ENCODE measurements at places on chromosomes 3 and 15. TPM values are rescaled to one million over a fixed set of nuclear protein-coding genes. Genes with fewer than 3 reads are reported as not detected.

Gene SNTN
- not detected for total RNA-seq

Gene CCDC13
- 0.31 TPM for total RNA-seq

Gene HHLA2
- total RNA-seq: 0.26 TPM

Gene WNT5A
- not detected for total RNA-seq

DNA sequence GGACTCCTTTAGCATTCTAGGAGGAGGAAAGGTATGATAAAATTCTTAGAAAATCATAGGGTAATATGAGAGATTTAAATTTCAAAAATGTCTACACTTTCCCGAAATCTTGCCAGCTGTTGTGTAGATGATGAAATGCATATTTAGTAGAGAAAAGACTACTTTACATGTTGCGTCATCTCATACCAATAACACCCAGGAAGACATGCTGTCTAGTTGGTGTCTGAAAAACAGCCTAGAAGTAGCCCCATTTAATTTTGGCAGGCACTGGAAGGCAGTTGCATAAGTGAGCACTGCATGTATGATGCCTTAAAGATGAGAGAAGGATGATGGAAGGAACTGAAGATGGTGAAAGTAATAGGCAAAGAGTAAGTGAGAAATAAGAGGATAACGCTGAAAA is 310.5 kb upstream of the TPM1 start:
- DNase-seq: no peak

GRCh38 chr3:52272831-52273230 is 5.6 kb downstream of the WDR82 start:
- no peak for DNase-seq

- DNase-seq: no peak
These were observed 102.7 kb upstream of the FGF7 start for GRCh38 chr15:49320351-49320750.

- DNase-seq: no peak
These were observed 85.4 kb downstream of the HES1 start for GRCh38 chr3:194221336-194221735.
